GM19239 (cell line): ENCODE measurements at places on chromosomes 1 and 21.

DNA sequence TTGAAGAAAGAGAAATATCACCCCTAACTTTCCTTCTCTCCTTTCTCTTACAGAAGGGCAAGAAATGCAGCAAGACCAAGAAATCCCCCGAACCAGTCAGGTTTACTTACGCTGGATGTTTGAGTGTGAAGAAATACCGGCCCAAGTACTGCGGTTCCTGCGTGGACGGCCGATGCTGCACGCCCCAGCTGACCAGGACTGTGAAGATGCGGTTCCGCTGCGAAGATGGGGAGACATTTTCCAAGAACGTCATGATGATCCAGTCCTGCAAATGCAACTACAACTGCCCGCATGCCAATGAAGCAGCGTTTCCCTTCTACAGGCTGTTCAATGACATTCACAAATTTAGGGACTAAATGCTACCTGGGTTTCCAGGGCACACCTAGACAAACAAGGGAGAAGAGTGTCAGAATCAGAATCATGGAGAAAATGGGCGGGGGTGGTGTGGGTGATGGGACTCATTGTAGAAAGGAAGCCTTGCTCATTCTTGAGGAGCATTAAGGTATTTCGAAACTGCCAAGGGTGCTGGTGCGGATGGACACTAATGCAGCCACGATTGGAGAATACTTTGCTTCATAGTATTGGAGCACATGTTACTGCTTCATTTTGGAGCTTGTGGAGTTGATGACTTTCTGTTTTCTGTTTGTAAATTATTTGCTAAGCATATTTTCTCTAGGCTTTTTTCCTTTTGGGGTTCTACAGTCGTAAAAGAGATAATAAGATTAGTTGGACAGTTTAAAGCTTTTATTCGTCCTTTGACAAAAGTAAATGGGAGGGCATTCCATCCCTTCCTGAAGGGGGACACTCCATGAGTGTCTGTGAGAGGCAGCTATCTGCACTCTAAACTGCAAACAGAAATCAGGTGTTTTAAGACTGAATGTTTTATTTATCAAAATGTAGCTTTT is 2.4 kb downstream of the CCN1 start:
- DNase-seq: no peak

- no peak for DNase-seq
Measured at GRCh38 chr1:222168621-222169020, 379.3 kb downstream of the HHIPL2 start.

GRCh38 chr1:8354038-8354437 is 36.1 kb downstream of the SLC45A1 start:
- no peak for DNase-seq

GRCh38 chr1:206606867-206607266 is 5.4 kb downstream of the EIF2D start:
- DNase-seq: no peak
